ENCODE measurements at places on chromosomes 6 and 20.

- no peak for DNase-seq
Observed at GRCh38 chr6:82415820-82416219, 52.2 kb downstream of the TPBG start.

DNA sequence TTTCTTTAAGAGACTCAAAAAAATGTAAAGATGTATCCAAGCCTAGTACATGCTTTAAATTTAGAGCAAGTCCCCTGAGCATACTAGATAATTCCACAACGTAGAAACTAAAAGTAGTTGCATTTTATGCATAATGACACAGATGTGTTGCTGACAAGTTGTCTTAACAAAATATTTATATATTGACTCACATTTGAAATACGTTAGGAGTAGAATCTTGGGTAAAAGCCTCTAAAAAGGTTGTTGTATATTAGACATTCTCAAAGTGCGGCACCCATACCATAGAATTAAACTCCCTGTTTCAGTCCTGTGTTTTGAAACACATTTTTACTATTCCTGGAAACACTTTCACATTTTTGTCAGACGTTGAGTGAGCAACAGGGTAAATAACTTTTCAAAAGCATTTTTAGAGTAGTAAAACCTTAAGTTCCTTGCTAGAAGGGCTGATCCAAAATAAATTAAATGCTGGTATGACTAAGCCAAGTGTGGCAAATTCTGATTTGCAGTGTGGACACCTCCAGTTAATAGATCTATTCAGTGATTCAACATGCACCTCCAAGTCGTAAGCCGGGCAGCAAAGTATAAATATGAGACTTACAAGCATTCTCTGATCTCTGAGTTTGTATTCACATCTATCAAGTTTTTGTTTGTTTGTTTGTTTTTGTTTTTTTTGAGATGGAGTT is 97.5 kb downstream of the GMDS start:
- no peak for DNase-seq

GRCh38 chr6:107805504-107805903 is 18.6 kb downstream of the SCML4 start:
- DNase-seq = no peak

DNA sequence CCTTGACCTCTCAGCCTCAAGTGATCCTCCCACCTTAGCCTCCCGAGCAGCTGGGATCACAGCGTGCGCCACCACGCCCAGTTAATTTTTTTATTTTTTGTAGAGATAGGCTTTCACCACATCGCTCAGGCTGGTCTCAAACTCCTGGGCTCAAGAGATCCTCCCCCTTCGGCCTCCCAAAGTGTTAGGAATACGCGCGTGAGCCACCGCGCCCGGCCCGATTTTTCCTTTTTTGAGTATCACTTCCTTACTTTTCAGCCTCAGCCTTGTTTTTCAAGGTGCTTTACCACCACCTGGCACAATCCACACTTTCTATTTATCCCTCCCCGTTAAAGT is 791 bp upstream of the STX11 start:
- no peak for DNase-seq

DNA sequence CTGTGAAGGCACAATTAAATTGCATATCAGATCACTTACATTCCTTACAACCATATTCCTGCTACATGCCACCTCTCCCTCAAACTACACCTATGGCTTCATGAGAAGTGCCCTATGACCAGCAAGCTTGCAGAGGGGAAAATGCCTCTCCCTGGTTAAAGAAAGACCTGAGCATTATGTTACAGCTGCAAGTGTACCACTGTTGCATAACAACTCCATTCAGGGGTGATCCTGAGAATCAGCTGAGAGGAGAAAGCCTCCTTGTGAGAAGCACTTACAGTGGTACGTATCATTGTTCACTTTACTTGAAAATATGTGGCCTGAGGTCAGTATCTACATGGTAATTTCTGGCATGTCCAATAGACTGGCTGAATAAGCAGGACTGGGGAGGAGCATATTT is 20.0 kb downstream of the PDSS2 start:
- DNase-seq = no peak

GRCh38 chr6:154139892-154140291 is 100.9 kb downstream of the OPRM1 start:
- no peak for DNase-seq

DNA sequence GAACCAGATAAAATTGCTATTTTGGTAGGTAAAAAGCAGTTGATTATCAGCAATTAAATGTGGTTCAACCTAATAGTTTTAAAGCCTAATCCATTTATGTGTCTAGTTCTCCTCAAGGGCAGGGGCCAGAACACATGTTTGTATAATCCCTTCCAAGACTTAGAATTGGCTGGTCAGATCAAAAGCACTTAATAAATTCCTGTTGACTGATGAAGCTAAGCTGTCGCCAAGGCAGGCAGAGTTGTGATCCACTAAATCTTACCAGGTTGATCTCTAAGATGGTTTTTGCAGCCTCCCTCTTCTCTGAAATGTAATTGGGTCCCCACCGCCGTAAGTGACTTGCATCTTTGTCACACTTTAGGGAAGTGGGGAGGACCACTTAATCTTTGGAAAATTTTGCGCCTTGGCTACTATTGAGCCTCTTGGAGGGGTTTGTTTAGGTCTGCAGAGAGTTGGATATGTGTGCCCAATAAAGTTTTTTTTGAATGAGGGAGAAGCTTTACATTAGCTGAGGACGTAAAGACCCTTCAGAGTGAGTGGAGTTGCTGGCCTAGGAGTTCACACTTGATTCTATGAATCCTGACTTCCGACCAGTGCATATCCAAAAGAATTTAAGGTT is 65.9 kb downstream of the PHF20 start:
- DNase-seq = no peak

- no peak for DNase-seq
Observed at GRCh38 chr20:38283236-38283635, 20.7 kb upstream of the BPI start.

- no peak for DNase-seq
Observed at GRCh38 chr6:138540468-138540867, 41.2 kb upstream of the NHSL1 start.

DNA sequence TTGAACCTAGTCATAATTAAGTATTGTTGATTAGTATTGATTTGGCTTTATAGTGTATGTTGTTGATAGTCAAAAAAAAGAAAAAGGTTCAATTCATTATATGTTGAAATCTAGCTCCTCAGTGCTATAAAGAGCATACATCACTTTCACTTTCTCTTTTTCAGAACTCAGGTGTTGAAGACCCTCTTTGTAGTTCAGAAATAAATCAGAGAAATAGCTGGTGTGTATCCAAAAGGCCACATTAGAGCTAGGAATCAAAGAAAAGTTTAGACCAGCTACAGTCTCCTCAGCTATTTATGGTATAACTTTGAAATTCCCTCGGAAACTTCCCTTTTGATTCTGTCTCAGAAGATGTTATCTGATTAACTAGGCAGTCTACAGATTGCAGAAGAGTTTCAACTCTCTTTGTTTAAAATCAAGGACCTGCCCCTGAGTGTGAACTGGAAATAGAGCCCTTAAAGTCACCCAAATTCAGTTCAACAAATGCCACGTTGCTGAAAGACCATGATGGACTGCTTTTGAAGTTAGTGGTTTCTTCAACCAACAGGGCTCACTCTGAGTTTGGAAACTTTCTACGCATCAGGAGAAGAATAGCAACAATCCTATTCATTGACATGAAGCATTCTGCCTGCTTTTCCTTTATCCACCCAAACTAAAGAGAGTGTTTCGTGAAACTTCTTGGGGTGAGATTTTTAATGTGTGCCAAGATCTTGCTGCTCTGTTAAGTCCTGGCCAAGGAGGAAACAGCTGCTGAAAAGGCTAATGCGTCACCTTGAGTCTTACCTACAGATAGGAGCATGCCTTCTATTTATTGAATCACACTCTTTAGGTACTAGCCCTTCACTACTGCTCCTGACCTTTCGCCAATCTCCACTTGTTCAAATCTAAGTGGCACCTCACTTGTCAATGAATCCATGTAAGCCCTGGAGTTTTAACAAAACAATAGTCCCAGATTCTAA is 111.7 kb downstream of the TNFRSF21 start:
- no peak for DNase-seq

DNA sequence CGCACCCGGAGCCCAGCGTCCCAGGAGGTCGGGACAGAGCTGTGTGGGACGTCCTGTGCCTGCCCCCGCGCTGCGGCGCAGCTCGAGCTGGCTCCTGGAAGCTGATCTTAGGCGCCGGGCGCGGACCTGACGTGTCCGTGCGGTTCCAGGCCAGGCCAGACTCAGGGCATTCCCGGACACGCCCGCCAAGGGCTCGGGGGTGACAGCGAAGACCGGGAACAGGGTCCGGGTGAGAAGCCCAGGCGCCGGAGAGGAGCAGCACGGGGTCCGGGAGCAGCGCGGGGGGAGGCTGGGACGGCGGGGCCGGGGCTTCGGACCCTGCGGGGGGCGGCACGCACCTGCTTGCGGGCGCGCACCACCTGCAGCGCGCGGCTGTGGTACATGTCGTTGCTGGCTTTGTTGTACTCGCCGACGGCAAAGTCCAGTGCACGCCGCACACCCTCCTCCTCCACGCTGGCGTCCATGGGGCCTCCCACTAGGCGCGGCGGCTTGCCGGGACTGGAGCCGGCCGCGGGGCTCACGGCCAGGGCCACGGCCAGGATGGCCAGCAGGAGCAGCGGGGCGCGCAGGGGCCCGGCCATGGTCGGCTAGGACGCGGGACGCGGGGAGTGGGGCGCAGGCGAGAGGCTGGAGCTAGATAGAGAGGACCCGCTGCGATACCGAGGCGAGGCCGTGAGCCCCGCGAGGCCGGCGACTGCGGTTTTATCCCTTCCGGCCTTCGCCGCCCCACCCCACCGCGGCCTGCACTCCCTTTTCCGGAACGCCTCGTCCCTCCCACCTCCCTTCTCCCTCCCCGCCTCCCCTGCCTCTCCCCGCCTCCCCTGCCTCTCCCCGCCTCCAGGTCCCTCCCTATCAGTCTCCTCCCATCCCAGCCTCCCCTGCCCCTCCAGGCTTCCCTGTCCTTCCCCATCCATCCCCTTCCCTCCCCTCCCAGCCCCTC is at the start of gene CST3:
Gene CST3, minus strand, starts transcription at position 674 of the 940 bp plus-strand sequence. Its CDS starts 93 bp downstream, at position 581.
- no peak for DNase-seq

GRCh38 chr20:37940858-37941257 is 37.9 kb downstream of the VSTM2L start:
- no peak for DNase-seq
